Mesenteric fat pad (tissue), 1 donor: ENCODE measurements at places on chromosomes 5 and 9. TPM values are rescaled to one million over a fixed set of nuclear protein-coding genes. Genes with fewer than 3 reads are reported as not detected.

GRCh38 chr5:138352722-138353559, 456 bp downstream of the KDM3B start:
- peak; percentile 92 for DNase-seq

GRCh38 chr9:112844771-112845542, 45.7 kb downstream of the SLC46A2 start:
- no peak for DNase-seq

Gene SLC6A18
- not detected for total RNA-seq

DNA sequence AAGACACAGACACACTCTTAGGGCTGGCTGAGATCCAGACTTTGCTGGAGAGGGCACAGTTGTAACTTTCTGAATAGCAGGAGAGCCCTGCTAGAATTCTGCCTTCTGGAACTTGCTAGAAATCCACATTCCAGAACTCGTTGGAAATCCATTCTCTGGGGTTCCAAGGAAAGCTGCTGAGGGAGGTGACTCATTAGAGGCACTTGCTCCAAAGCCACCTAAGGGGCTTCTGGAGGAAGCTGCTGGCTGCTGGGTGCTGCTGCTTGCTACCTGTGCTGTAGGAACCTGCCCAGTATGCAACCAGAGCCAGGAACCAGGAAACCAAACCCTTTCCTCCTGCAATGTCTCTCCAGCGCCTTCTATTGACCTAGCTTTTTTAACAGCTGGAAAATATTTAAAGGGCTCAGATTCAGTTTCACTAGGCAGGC, 4.1 kb upstream of the TLE4 start:
- DNase-seq = no peak

DNA sequence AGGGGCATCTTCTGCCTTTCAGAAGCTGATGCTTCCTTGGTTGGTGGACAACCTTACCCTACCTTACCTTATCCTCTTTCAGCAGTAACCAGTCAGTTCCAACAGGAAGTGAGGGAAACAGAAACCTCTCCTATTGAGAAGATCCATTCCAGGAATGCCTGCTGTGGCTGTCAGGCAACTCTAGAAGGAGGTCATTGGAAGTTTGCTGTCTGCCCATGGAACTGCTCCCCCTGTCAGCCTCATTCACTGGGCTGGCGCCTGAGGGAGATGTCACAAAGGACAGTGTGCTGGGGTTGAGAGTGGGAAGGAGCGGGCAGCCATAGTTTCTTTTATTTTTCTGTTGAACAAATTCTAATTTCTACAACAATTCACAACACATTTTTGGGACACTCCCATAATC, 54.7 kb downstream of the IRX1 start:
- peak; percentile 39 for DNase-seq
